ENCODE measurements at places on chromosomes 12 and 14.

DNA sequence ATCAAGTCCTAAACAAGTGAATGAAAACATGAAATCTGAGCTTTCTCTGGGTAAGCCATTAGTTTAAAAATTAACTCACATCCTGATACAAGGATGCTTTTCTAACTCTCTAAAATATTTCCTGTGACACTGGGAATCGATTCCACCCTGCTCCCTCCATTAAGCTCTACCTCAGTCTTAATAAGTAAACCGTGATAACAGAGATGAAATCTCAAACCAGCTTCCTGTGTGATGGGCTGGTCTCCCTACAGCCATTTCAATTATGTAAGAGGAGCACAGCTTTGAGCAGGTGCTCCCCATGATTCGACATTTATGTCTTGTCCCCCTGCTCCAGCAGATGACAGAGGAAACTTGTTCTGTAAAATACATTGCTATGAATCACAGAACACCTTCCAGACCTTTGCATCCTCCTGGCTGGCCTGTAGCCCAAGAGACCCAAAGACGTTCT, 59.0 kb downstream of the GAS2L3 start:
- no peak for DNase-seq

GRCh38 chr12:52307836-52308805, 13.1 kb downstream of the KRT83 start:
- DNase-seq, result no peak

GRCh38 chr12:27344246-27344645, 11.6 kb downstream of the BMAL2 start:
- no peak for DNase-seq

DNA sequence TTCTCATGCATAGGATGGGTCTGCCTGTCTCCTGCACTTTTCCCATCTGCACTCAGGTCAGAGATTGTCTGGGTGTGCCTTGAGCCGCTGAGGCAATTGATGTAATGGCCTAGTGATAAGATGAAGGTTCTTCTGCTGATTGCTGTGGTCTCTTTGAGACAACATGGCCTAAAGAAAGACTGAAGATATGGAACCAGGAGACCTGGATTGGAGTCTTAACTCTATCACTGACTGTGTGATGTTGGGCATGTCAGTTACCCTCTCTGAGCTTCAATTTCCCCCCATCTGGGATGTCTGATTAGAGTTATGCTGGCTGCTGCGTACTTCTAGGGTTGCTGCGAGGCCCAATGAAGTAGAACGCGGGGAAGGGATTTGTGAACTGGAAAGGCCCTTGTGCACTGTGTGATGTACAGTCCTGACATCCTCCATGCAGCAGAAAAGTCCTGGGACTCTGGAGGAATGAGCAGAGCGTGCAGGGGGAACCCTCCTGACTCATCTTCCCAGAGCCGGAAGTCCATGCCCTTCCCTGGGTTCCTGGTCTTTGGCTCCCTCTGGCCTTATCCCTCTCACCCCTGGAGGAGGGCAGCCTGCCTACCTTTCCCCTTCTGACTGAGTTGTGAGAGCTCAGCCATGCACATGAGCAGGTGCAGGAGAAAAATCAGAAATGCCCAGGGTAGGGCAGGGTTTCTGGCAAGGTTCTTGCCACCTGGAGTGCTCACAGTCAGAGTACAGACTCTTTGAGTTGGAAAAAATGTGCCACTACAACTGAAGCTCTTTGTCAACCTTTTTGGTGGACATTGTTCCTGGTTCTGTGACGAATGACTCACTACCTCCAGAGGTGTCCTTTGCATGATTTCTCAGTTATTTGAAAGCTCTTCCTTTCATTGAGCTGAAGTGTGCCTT, 21.1 kb downstream of the PLEKHD1 start:
- no peak for DNase-seq

- no peak for DNase-seq
These were observed 194.3 kb upstream of the DAAM1 start for GRCh38 chr14:58994130-58994529.

- peak; percentile 61 for DNase-seq
These were observed 13.5 kb upstream of the DCP1B start for GRCh38 chr12:2017546-2018337.

GRCh38 chr12:51082561-51083125, 753 bp downstream of the CSRNP2 start:
- DNase-seq, result no peak

DNA sequence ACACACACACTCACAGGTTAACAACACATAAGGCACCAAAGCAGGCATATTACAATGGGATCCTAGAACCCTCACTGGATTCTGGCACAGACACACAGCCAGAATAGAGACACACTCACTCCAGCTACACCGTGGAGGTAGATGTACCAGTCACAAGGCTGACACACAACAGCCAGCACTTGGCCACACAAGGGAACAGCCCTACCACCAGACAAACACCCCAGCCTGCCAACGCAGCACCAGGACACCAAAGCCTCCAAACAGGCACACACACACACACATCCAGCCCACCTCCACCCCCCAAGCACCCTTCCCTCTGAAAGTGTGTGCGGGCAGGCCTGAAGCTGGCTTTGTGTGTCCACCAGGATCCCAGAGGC, 10.9 kb upstream of the ITGB7 start:
- DNase-seq, result no peak

DNA sequence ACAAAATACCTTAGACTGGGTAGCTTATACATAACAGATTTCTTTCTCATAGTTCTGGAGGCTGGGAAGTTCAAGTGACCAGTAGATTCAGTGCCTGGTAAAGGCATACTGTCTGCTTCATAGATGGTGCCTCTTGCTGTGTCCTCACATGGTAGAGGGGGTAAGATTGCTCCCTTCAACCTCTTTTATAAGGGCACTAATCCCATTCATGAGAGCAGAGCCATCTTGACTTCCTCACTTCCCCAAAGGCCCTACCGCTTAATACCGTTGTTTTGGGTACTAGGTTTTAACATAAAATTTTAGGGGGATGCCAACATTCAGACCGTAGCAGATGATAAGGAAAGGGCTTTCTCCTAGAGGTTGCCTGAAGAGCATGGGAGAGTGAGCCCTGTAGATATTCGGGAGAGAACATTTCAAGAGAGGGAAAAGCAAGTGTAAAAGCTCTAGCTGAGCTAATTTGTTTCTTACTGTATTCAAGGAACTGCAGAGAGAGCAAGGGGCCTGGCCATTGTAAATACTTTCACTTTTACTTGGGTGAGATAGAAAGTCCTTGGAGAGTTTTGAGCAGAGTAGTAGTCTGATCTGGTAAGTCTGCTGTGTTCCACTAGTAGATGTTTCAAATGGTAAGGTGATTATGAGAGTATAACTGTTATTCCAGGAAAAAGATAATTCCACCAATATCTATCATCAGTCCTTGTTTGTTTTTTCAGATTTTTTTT, 27.3 kb downstream of the FRS2 start:
- no peak for DNase-seq

- no peak for DNase-seq
These were observed 69.1 kb upstream of the GALNT9 start for GRCh38 chr12:132398386-132398991.

- peak; percentile 44 for DNase-seq
These were observed at the start of gene CACNA1C for GRCh38 chr12:2052826-2053678. CACNA1C (plus strand) TSS chr12:2052987; CDS start chr12:2053563, 576 bp downstream.

DNA sequence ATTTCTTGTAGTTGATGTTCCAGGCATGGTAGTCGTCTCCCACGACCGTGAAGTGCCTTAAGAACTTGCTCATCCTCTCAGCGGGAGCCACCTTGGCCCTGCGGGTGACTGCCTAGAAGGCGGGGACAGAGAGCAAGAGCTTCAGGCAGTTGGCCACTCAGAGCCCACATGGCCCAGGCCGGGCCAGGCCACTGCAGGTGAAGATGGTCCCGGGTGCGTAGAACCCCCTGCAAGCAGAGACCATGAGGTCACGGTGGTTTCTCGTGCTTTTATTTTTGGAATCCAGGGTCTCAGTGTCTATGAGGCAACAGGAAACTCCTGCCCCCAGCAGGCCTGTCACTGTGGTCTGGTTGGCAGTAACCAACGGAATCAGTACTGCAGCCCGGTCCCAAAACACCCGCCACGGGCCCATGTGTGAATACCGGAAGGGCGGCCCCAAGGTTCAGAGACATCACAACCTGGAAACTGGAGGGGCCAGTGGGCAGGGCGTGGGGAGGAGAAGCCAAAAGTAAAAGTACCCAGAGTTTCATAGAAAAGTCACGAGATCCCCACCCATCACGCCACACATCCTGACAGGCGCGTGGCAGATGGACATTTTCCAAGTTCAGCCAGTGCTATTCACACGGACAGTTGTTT, 27.5 kb downstream of the HVCN1 start:
- DNase-seq, result no peak

DNA sequence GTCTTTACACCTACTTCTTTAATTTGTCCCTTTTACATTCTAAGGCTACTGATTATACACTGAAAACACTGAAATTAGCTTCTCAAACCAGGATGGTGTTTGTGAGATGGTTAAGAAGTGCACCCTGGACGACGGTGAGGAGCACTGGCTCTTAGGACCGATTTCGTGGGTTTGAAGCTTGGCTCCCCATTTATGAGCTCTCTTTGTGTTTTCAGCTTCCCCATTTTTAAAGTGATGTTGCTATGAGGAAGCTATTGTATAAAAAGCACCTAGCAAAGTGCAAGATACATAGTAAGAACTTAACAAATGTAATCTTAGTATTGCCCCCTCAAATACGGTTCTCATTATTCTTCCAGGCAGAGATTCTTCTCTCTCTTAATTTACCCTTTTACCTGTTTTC, 4.7 kb downstream of the NFYB start:
- DNase-seq, result no peak

DNA sequence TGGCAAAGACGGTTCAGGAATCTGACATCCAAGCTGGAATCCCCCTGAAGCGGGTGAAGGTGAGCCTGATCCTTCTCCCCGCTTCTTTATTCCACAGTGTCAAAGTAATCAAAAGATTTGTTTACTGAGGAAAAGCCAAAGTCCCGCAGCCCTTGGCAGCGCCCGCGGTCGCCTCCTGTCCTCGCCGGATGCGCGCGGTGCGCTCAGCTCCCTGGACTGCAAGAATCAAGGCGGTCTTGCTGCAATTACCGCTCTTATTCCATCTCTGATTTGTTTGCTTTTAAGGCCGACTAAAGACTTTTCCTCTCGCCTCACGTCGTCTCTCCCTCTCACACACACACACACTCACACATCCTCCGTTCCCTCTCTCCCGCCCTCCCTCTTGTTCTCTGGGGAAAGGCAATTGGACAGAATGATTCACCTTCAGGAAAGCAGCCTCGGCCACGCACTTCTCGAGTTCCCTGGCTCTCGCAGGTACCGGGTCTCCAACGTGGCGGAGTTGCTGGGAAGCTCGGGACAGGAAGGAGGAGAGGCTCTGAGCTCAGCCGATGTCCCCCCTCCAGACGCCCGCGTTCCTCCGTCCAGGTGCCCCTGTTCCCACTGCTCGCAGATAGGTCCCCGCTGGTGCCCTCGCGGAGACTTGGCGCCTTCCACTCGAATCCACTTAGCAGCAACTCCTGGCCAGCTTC, 68.6 kb upstream of the USP15 start:
- DNase-seq, result no peak

DNA sequence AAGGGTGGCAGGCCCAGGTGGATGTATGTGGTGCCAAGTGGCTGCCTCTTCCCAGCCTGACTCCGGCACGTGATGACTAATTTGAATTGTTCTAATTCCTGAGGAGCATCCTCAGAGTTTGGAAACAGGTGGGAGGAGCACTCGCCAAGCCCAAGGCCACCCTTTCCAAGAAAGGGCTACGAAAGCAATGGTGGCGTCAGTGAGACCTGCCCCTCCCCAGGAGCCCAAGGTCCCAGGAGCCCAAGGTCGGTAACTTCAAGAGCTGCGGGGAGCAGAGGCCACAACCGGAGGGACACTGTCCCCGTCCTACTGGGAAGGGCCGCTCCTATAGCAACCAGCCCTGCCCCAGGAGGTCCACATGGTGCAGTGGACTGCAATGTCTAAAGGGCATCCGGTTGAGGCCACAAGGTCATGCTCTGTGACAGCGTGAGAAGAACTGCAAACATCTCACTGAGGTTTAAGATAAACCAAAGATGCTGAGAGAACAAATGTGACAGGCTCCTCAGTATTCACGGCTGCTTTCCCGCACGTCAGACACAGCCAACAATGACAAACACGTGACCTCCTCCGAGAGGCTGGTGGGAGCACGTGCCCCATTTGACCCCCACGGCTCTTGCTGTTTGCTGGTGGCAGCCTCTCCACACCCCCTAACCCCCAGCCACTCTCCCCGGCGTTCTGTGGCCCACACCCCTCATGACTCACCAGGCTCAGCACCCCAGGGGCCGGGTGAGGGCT, 79.6 kb downstream of the ITPK1 start:
- DNase-seq, result no peak
